ENCODE measurements at places on chromosomes 12 and 14.

DNA sequence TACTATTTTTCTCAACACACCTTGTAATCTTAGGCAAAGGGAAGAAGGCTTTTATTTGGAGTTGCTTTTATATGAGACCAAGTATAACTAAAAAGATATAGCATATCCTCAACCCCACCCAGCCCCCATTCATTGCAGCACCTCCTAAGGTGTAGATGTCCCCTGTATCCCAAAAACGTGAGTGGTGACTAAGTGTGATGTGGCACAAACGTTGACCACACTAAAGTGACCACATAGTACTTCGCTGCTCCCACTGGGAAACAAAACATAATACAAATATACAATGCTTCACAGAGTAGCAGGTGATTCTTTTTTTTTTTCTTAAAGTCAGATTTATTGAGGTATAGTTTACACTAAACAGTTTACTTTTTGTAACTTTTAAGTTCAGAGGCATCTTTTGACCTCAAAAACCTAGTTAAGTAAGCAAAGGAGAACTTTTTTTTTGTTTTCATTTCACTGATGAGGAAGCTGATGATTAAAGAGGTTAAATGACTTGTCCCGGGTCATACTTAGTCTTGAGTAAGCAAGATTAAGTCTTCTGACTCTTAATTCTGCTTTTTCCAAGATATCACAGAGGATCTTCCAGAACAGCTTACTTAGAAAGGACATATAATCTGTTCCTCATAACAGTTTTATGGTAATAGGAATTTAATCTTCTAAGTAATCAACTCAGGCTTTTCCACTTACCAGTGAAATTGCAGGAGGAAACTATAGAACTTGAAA is 245.2 kb upstream of the PLEKHG7 start:
- DNase-seq: no peak

DNA sequence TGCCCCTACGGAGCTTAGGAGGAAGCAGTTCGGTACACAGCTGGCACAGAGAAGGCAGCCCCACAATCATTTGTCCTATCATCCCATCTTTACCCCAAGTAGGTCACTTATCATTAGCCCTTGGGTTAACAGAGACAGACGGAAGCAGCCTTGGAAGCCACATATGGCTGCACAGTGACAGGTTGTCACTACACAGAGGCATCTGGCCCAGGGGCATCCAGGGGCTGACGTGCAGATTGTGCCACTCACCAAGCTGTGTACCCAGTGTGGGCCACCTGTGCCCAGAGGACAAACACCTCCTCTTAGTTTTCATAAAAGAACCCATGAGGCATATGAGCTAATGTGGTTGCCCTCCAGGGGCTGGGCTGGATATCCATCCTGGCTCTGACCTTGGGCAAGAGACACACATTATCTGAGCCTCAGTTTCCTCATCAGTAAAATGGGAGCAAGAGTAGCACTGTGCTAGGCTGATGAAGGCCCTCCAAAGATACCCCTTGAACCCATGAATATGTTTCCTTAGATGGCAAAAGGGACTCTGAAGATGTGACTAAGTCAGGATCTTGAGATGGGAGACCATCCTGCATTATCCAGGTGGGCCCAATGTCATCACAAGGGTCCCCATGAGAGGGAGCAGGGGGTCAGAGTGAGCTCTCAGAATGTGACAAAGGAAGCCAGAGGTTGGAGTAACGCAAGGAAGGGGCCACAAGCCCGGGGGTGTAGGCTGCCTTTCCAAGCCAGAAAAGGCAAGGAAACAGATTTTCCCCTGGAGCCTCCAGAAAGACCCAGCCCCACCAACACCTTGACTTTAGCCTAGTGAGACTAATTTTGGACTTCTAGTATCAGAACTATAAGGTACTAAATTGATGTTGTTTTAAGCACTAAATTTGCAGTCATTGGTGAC is 64.6 kb downstream of the C14orf132 start:
- no peak for DNase-seq

GRCh38 chr14:43408472-43408871 is 1098.6 kb downstream of the FSCB start:
- DNase-seq: no peak

DNA sequence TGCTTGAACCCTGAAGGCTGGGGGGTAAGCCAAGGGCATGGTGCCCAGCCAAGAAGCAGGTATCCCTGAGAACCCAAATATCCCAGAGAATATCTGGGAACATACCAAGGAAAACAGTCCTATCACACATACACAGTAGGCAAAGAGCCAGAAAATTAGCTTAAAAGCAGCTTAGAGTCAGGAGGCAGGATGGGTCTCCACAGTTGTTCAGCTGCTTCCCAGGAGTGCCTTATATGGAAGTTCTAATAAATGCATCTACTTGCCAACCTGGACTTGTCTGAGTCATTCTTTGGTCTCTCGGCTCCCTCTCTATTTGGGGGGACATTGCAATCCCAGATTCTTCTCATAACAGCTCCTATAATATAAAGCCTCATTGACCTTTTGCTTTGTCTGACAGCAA is 9.0 kb upstream of the GPR135 start:
- no peak for DNase-seq
